ENCODE measurements at places on chromosomes 3 and 15. TPM values are rescaled to one million over a fixed set of nuclear protein-coding genes. Genes with fewer than 3 reads are reported as not detected.
A peak's percentile ranks its signal among the peaks of the same experiment; 100 is the strongest.

GRCh38 chr3:100045696-100046095 lies 68.6 kb downstream of the FILIP1L start:
- peak; percentile 88 for DNase-seq

- DNase-seq: no peak
Measured at GRCh38 chr3:117128872-117129271, 419.3 kb downstream of the TUSC7 start.

GRCh38 chr3:186400662-186401061 lies 38.6 kb upstream of the DGKG start:
- no peak for DNase-seq

DNA sequence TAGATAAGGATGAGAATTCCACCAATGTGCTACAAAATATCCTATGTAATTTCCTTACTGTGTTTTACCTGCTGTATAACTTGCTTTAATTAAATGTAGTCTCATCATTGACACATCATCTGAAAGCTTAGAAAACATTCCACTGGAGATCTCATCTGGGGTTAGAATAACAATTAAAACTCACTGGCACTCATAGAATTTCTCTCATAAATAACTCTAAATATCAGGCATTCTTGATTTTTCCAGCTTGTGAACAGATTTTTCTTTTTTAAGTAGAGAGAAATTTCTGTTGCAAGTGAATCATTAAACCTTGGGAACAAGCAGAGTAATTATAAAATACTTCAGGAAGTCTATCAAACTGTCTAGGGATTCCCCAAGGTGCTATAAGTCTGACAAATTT lies 843.8 kb downstream of the NAALADL2 start:
- DNase-seq: no peak

GRCh38 chr3:31952205-31952604 lies 28.9 kb downstream of the OSBPL10 start:
- DNase-seq: no peak

- no peak for DNase-seq
Measured at GRCh38 chr15:100020614-100021013, 287.4 kb upstream of the LYSMD4 start.

- DNase-seq: no peak
Measured at GRCh38 chr3:179454887-179455286, 3.6 kb upstream of the GNB4 start.

- no peak for DNase-seq
Measured at GRCh38 chr15:51924156-51925068, 47.2 kb downstream of the LEO1 start.

- DNase-seq: peak; percentile 37
Measured at GRCh38 chr3:17771177-17772017, 29.0 kb upstream of the TBC1D5 start.

DNA sequence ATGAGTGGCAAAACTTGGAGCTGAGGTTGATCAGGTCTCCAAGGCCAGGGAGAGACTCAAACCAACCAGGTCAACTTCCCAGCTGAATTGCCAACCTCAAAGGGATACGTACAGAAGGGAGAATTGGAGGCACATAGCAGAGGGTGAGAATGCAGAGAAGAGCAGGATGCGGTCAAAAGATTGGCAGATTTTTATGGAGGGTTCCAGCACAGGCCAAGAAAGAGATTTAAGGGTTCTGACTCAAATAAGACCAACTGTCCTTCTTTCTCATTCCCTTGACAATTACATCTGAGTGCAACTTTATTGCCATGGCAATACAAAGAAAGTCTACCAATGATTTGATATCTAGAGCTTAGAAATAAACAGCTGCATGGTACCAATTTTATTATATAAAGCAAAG lies 33.2 kb downstream of the SCG5 start:
- DNase-seq: no peak

GRCh38 chr3:159045279-159045885 lies 243.5 kb downstream of the MFSD1 start:
- no peak for DNase-seq

GRCh38 chr15:100254285-100254684 lies 87.5 kb downstream of the ADAMTS17 start:
- no peak for DNase-seq

GRCh38 chr3:154135511-154136173 lies 14.5 kb downstream of the ARHGEF26 start:
- no peak for DNase-seq

DNA sequence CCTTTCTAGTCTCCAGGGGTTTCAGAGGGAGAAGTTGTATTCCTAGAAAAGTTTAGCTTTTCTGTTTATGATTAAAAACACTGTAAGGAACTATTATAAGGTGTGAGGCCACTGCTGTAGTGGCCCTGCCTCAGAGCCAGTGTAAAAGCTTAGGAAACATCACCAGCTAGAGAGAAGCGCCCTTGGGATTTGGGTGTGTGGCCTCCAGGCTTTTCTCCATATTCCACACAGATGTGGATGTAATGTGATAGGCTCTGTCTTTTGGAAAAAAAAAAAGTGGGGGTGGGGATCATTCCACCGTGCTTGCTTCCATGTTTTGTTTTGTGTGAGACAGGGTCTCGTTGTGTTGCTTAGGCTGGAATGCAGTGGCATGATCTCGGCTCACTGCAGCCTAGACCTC lies 13.9 kb downstream of the SEC61A1 start:
- no peak for DNase-seq

- no peak for DNase-seq
Measured at GRCh38 chr3:170360916-170361315, 3.4 kb downstream of the SKIL start.

GRCh38 chr3:87621667-87622066 lies 345.3 kb upstream of the POU1F1 start:
- DNase-seq: no peak

GRCh38 chr3:149388531-149389417 lies 11.3 kb upstream of the TM4SF1 start:
- no peak for DNase-seq

- DNase-seq: no peak
Measured at GRCh38 chr3:144831955-144832716, 860.5 kb downstream of the DIPK2A start.

Gene ITGA11
- 81.1 TPM for total RNA-seq

Gene HGD
- 0.57 TPM for total RNA-seq

Gene MGA
- total RNA-seq: 64.6 TPM

Gene GADL1
- 0.18 TPM for total RNA-seq

Gene LDHAL6B
- not detected for total RNA-seq

All from fibroblast of the aortic adventitia (primary cell).